Activated naive CD4-positive, alpha-beta T cell (primary cell): ENCODE measurements at places on chromosomes 7 and 10.

GRCh38 chr7:80385508-80385907 is 126.4 kb downstream of the GNAT3 start:
- no peak for DNase-seq

GRCh38 chr10:10865303-10865702 is 152.4 kb upstream of the CELF2 start:
- no peak for DNase-seq

DNA sequence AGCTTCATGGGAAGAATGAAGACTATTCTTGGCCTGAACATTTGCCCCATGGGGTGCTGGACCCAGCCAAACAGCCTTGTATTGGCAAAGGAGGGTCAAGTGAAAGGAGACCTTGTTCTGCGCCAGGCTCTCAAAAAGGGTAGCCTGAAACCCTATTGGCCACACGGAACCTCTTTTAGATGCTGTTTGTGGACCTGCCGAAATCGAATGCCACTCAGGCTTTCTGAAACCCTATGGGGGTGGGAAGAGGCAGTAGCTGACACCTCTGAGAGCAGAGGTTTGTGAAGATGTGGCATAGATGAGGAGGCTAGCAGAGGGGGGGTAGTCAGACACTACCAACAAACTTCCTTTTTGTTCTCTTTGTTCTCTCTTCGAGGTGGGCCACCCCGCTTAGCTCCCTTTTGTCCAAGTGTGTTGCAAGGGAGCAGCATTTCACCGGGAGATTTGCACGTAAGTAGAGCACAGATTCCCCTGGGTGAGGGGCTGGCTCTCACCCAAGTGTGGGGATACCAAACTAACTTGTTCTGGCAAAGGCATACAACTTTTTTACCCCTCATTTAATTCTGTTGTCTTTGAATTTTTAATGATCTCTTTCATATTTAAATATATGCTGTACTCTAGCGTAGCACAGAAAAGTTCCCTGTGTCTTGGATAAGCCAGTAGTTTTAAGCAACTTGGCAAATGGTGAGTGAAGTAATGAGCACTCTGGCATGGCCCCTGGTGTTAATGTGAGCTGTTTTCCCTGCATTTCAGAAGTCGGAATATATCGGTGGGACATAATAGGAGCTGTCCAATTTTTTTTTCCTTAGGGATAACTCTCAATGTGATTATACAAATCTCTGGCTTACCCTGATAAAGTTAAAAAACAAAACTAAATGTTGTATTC is 107.7 kb downstream of the SEPTIN7 start:
- no peak for DNase-seq

GRCh38 chr10:79018521-79019011 is 50.2 kb upstream of the ZMIZ1 start:
- DNase-seq, result no peak

DNA sequence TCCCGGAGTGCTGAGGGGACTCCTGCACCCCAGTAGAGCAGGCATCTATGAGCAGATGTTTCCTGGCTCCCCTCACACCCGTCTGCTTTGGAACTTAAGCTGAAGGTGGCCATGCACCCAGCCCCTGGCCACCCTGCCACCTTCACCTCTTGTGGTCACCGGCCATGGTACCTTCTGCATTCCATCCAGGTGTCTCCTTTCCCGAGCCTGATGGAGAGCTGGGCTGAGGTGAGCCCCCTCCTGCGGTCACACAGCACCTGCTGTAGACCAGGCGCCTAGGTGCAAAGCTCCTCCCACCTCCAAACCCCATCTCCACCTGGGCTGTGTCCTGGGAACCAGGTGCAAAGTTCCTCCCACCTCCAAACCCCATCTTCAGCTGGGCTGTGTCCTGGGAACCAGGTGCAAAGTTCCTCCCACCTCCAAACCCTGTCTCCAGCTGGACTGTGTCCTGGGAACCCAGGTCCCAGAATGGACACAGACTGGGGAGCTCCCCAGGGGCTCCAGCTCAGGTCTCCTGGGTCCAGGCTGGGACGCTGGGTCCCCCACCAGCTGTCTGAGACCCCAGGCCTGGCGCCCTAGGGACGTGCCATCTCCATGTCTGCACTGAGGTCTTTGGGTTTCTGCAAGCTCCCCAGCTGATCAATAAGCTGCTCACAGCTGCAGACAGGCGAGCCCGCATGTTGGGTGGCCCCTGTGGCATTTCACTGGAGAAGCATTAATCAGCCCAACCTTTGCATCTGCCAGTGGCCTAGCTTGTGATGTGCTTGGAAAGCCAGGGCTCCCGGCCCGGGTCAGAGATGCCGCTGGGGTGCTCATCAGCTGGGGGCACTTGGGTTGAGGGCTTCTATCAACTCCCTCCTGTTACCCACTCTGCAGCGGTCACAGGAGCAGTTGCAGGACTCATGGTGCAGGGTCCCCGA is 61.2 kb upstream of the INPP5A start:
- no peak for DNase-seq

DNA sequence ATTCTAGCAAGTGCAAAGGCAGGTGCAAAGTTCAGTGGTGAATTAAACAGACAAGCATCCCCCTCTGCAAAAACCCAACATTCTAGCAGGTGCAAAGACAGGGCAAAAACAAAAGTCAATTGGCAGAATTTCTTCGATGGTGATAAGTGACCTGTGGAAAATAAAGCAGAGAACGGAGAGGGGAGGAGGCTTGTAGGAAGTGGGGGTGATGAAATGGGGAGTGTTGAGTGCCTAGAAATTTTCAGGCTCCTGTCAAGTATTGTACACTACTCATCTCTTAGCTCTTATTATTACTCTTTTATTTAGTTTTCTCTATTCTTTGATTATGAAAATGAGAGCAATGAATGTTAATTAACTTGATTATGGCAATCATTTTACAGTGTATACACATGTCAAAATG is 2.4 kb upstream of the CD36 start:
- DNase-seq, result no peak

DNA sequence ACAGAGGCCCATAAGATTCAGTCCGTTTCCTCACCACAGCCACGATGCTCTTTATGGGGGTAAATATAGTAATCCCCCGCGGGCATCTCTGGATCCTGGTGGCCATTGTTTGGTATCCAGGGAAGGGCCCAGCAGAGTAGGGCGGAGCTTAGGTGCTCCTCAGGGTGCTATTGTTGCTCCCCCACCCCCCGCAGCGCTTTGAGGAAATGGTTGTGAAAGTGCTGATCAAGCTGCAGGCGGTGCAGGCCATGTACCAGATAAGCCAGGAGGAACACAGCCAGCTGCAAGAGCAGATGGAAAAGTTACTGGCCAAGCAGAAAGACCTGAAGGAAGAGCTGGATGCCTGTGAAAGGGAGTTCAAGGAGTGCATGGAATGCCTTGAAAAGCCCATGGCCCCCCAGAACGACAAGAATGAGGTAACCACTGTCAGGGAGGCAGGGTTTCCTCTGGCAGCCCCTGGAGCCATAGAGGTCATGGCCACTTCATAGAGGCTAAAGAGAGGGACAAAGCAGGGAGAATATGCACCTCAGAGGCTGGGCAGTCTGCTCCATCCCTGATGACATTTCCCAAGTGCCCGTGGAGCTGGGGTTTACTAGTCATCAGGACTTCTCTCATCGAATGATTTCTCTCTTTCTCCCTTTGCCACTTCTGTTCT is 17.6 kb upstream of the FLNC start:
- DNase-seq, result no peak

GRCh38 chr10:44478040-44478439 is 93.1 kb upstream of the CXCL12 start:
- DNase-seq, result no peak

DNA sequence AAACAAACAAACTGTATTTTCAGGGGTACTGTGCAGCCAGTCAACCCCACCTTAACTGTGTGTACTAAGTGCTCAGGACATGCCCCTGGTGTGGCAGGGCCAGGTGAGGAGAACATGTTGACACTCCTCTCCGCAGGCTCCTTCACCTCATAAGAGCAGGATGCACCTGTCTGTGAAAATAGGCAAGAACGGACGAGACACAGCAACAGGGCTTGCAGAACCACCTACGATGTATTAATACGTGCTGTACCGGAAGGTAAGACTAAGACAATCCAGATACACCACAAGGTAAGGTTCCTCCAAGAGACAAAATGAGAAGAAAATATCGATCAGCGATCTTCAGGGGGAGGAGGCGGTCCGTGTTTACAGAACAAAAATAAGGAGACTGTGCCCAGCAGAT is 65.8 kb upstream of the CAMK2B start:
- DNase-seq, result no peak

- no peak for DNase-seq
Measured at GRCh38 chr10:43404704-43405084, 4.3 kb downstream of the HNRNPF start.

GRCh38 chr7:114715907-114716306 is 206.0 kb upstream of the MDFIC start:
- no peak for DNase-seq

- no peak for DNase-seq
Measured at GRCh38 chr7:36303202-36304098, 86.2 kb upstream of the ANLN start.

DNA sequence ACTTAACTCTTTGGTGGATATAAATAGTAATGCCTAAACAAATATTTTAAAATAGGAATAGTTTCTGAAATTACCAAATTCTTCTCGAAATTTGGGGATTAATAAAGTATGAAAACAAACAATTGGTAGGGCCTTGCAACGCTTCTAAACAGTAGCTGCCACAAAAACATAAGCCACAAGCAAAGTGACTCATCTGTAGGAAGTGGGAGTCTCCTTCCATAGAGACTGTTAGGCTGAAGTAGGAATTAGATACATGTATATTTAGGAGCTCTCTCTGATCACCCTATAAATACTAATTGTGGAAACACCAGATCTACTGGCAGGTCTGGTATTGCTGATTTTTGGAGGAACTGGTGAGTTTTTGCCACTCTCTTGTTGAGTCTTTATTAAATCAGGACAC is 5.7 kb upstream of the LMOD2 start:
- DNase-seq, result no peak
